ENCODE measurements at places on chromosomes 7 and 10.

DNA sequence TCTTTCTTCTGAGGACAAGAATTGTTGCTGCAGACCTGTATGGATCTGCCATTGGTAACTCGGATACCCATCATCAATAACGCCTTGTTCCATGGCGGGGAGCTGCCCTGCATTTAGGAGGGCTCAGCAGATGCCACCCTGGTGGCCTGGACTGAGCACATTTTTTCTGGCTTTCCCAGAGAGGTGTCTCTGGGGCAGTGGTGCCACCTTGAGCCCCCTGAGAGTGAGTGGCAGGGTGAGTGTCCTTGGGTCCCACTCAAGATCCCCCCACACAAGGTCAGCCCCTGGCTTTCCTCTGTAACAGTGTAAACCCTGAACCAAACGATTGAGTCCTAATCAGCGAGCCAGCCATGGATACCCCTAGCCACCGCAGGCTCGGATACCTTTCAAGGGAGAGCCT is 258.6 kb downstream of the GLRX3 start:
- DNase-seq: no peak

- no peak for DNase-seq
Observed at GRCh38 chr7:94999069-94999351, 91.6 kb downstream of the PPP1R9A start.

GRCh38 chr10:33734393-33735155 is 400.1 kb upstream of the NRP1 start:
- no peak for DNase-seq

GRCh38 chr7:85055906-85056305 is 130.9 kb downstream of the SEMA3D start:
- no peak for DNase-seq

DNA sequence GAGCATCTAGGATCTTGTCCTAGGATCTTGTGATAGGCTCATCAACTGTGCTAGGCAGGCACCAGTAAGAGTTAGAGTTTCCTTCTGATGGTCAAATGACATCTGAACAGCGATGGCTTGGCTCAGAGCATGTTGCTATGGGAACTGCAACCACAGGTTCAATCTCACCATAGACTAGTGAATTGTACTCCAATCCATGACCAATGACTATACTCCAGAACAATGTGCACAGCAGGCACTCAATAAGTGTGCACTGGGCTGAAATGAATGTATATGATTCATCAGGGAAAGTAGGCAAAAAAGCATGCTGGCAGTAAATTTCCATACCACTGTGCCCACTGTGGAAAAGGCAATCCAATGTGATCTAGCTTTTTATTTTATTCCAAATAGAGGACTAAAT is 163.6 kb upstream of the HPS1 start:
- DNase-seq: no peak

All from NCI-H1105 treated with DMSO at 0.1 percent for 48 hours (cell line).